ENCODE measurements at places on chromosomes 2 and 18.

DNA sequence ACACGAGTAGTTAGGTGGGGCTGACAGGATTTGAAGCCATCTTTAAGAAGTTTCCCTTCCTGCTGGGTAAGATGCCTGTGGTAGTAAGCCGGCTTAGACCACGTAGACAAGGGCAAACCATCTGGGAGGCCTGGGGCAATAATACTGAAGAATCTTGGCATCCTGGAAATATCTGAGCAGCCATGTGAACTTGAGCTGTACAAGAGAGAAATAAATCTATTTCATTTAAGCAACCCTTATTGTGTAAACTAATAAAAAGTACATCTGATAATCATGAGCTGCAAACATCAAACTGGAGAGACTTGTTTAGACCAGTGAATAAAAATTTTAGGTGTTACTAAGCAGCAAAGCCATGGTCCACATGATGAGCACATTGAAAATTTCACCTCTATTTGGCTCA, 11.4 kb upstream of the CETN1 start:
- no peak for DNase-seq
- no peaks in the 10 kb centered on the region for H3K4me1 ChIP-seq
- H3K27ac ChIP-seq: no peak overlapping the region
- H3K4me3 ChIP-seq: no peak overlapping the region

- no peaks in the 10 kb centered on the region for H3K4me1 ChIP-seq
- no peaks in the 10 kb centered on the region for H3K36me3 ChIP-seq
- H3K27ac ChIP-seq: no peak overlapping the region
Observed at GRCh38 chr2:129379411-129379810, 600.1 kb upstream of the RAB6C start.

- no peak for DNase-seq
- no peak overlapping the region for H3K4me3 ChIP-seq
- peaks cover 2% of the 10 kb centered on the region for H3K27me3 ChIP-seq
- no peak overlapping the region for H3K27ac ChIP-seq
- no peaks in the 10 kb centered on the region for H3K4me1 ChIP-seq
- H3K36me3 ChIP-seq: no peaks in the 10 kb centered on the region
Observed at GRCh38 chr18:24388957-24389356, 8.7 kb downstream of the OSBPL1A start.

DNA sequence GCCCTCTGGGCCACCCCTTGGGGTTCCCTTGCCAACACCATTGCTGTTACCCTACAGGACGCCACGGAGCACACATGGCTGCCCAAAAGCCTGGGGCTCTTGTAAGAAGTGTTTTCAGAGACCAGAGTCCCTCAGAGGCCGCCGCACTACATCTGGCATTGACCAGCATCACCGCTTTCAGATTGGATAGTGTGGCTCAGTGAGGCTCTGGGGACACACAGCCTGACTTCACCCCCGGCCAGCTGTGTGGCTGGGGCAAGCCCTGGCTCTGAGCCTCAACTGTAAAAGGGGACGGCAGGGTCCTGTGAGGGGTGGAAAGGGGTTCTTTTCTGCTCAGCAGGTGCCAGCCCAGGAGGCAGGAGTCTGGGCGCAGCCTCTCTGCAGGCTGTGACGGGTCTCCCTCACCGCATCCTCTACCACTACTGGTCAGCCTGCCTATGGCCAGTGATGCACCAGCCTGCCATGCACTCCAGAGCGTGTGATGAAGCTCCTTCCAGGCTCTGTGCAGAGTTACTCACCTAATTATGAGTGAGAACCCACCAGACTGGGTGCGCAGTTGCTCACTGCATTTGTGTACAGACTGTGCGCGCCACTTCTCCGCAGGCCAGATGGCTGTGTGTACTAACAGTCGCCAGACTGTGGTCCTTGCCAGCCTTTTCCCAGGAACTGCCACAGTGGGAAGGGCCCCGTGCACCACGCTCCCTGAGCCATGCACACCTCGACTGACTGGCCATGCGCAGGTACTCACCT, 10.7 kb upstream of the OTOF start:
- H3K27me3 ChIP-seq: no peaks in the 10 kb centered on the region
- H3K4me3 ChIP-seq: no peak overlapping the region
- no peak for DNase-seq
- no peak overlapping the region for H3K27ac ChIP-seq
- H3K4me1 ChIP-seq: peaks cover 3% of the 10 kb centered on the region
- no peaks in the 10 kb centered on the region for H3K36me3 ChIP-seq

- H3K27me3 ChIP-seq: peaks cover 2% of the 10 kb centered on the region
- H3K36me3 ChIP-seq: no peaks in the 10 kb centered on the region
- H3K4me1 ChIP-seq: no peaks in the 10 kb centered on the region
- no peak overlapping the region for H3K27ac ChIP-seq
- H3K4me3 ChIP-seq: no peak overlapping the region
Observed at GRCh38 chr2:73131807-73132206, 19.1 kb upstream of the RAB11FIP5 start.

GRCh38 chr2:210337159-210337558, 22.2 kb upstream of the MYL1 start:
- DNase-seq: no peak
- no peaks in the 10 kb centered on the region for H3K4me1 ChIP-seq
- H3K27ac ChIP-seq: no peak overlapping the region
- H3K36me3 ChIP-seq: no peaks in the 10 kb centered on the region

DNA sequence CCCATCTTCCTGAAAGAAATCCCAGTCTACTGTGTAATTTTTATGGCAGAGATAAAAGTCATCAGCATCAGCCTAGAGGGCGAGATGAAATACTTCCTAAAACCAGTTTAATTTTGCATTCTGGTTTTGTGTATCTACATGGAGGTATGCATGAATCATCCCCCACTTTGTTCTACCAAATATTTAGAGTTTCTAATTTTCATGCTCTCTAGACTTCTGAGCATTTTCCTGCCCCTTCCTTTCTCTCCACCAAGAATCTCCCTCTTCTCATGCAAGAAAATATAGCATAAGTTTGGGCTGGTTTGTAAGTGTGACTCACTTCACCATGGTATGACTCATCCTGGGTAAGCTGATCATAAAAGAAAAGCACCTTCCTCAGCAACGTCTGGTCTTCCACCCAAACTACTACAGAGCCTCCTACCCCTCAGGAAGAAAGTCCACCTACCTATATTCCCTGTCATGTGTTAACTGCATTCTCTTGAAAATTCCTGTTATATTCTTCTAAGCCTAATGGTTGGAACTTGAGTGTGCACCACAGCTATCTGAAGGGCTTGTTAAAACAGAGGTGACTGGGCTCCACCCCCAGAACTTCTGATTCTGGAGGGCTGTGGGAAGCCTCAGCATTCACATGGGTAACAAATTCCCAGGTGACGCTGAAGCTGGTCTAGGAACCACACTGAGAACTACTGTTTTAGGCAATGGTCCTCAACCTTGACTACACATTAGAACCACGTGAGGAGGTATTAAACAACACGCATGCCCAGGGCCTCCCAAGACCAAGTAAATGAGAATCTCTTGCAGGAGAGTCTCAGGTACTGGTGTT, 37.4 kb upstream of the RAPGEF4 start:
- H3K4me3 ChIP-seq: no peak overlapping the region
- no peaks in the 10 kb centered on the region for H3K27me3 ChIP-seq
- H3K4me1 ChIP-seq: peaks cover 26% of the 10 kb centered on the region
- H3K36me3 ChIP-seq: no peaks in the 10 kb centered on the region

DNA sequence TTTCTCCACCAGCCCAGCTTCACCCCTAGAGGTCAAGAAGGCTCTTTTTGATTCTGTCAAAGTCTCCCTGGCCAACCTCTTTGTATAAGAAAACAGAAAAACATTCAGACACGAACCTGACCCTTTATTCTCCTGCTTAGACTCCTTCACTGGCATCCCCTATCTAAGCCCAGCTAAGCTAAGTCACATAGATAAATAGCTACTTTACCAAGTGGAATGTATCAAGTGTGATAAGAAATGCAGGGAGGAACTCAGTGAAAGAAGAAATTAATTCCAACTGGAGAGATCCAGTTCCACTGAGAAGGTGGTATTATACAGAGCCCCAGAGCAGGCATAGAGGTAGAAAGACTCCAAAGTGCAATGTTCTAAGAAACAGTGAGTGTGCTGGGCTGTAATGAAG, 489.5 kb downstream of the TNS1 start:
- peaks cover 14% of the 10 kb centered on the region for H3K4me1 ChIP-seq
- H3K36me3 ChIP-seq: no peaks in the 10 kb centered on the region
- H3K27ac ChIP-seq: no peak overlapping the region

DNA sequence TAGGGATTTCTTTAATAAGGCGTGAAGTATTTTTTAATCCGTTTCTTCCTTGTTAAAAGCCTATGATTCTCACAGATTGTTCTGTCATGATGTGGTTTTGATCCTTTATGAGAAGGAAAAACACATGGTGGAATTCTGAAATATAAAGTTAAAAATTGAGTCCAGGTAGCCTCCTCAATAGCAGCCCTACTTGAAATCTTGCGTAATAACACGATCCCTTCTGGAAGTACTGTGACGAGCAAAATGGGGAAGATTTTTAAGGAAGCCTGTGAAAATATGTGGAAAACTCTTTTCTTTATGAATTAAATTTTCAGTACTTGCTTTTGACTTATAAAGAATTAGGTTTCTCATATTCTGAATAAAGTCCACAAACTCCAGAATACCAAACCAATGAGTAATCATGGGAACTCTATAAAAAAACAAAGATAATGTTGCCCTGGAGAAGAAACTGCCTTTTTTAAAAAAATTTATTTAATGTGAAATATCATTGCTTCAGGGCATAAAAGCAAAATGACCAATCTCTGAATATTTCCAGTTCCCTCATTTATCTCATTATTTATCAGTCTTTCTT, 476.4 kb upstream of the ZEB2 start:
- no peak overlapping the region for H3K4me3 ChIP-seq
- peaks cover 12% of the 10 kb centered on the region for H3K27me3 ChIP-seq
- no peaks in the 10 kb centered on the region for H3K4me1 ChIP-seq
- no peaks in the 10 kb centered on the region for H3K36me3 ChIP-seq
- DNase-seq: no peak

DNA sequence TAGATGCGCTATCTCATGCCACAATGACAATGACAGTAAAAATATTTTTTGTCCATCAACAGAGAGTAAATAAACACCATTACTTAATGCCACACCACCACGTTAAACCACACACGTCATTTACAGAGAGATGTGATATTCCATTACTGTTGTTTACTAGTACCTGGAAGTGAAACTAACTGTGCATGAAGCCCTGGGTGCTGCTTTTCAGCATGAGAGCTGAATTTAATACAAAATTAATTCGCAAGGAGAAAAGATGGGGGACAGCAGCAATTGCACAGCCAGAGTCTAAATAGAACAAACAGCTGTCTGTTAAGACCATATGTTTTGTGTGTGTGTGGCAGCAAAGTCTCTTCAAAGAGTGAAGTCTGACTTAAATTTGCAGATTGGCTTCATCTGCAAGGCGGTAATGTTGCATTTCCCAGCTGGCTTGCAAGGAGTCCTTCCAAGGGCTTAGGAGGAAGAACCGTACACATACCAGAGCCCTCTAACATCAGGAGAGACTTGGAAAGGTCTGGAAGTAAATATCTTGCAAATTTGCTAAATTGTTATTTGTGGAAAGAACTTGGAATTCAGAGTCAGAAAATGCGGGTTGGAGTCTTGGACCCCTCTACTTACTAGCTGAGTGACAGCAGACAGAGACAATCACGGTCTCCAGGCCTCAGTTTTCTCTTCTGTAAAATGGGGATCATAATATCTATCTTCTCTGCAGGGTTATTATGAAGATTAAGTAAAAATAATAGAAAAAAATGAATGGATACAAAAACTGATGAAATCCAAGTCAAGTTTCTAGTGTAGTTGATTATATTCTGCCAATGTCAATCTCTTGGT, 127.6 kb downstream of the ALPK2 start:
- no peak for DNase-seq
- peaks cover 2% of the 10 kb centered on the region for H3K27me3 ChIP-seq
- no peak overlapping the region for H3K27ac ChIP-seq
- H3K4me1 ChIP-seq: peaks cover 12% of the 10 kb centered on the region

DNA sequence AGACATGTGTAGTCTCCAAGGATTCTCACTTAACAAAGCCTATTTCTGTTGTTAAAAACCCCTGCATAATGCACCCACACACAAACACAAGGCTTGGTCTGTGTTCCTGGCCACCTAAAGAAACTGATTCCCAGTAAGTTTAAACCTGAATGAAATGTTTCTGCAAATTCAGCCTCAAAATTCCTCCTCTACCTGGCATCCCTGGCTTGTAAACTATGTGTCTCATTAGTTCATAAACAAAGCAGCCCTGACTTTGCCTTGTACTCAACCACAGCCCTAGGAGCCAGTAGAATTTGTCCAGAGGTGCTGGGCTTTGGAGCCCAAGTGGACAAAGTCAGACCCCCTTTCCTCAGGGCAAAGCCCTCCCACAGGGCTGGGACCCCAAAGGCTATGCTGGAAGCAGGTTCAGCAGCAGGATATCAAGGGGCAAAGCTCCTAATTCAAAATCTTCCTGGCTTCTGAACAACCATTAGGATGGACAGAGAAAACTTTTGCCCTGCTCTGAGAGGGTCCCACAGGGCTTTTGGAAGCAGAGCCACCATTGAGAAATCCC, 2.6 kb upstream of the HOXD13 start:
- H3K4me3 ChIP-seq: no peak overlapping the region
- no peak for DNase-seq
- H3K4me1 ChIP-seq: peaks cover 7% of the 10 kb centered on the region
- peaks cover 84% of the 10 kb centered on the region for H3K27me3 ChIP-seq
- peaks cover 3% of the 10 kb centered on the region for H3K36me3 ChIP-seq

Measured in activated CD8-positive, alpha-beta T cell treated with anti-CD3 and anti-CD28 coated beads for 36 hours (primary cell).